ENCODE measurements at places on chromosomes 1 and 21. TPM values are rescaled to one million over a fixed set of nuclear protein-coding genes. Genes with fewer than 3 reads are reported as not detected.

GRCh38 chr1:183572721-183573120 lies 17.5 kb downstream of the NCF2 start:
- DNase-seq, result no peak

The RGSL1 gene
- polyA plus RNA-seq, result not detected

- DNase-seq, result no peak
These were observed 11.2 kb downstream of the ACTRT2 start for GRCh38 chr1:3032371-3033039.

The TGFBR3 gene
- 4.2 TPM for polyA plus RNA-seq

DNA sequence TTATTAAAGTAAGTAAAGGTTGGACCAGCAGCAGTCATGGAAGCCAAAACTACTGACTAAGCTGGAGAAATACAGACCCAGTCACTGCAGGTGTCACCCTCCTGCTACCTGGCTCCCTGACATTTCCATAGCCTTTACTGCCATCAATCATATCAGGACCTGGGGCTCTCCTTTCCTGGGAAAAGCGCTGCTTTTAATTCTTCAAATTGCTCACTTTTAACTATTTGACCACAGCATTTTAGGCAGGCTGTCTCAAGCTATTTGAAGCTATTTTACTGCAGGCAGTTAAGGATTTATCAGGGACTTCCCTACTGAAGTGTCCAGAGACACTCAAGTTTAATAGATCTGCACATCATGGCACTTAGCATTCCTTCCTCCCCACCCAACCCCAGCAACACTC lies 4.1 kb downstream of the IVL start:
- DNase-seq, result no peak

- no peak for DNase-seq
These were observed 262.4 kb downstream of the USP25 start for GRCh38 chr21:15992171-15992570.

GRCh38 chr1:182785181-182785580 lies 4.4 kb upstream of the NPL start:
- DNase-seq, result no peak

The PTPN7 gene
- 4.4 TPM for polyA plus RNA-seq

DNA sequence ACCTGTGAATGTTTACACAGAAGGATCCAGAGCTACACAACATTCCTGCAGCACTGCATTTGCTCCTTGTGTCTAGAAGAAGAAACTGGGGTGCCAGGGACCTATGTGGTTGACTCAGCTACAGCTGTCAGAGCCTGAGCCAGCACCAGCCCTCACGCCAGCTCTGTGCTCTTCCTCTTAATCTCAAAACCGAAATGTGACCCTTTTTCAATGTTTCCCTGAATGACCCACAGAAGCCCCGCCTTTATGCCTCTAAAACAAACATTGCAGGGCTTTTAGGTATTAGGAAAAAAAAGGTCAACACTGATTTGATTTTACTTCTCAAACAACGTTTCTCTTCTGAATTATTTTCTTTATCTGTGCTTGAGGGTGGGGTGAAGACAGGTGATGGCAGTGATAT lies 260.5 kb downstream of the DYRK1A start:
- DNase-seq, result peak; percentile 11

GRCh38 chr1:33043267-33044092 lies 6.8 kb upstream of the AK2 start:
- DNase-seq, result no peak

The MASP2 gene
- not detected for polyA plus RNA-seq

The ASCL5 gene
- not detected for polyA plus RNA-seq

GRCh38 chr1:244353551-244354091 lies 98.1 kb downstream of the ADSS2 start:
- DNase-seq, result peak; percentile 49

The ST6GALNAC3 gene
- 1.9 TPM for polyA plus RNA-seq
